ENCODE measurements at places on chromosomes 2 and 18.

GRCh38 chr2:5561006-5561405 is 131.2 kb upstream of the SOX11 start:
- DNase-seq, result no peak

DNA sequence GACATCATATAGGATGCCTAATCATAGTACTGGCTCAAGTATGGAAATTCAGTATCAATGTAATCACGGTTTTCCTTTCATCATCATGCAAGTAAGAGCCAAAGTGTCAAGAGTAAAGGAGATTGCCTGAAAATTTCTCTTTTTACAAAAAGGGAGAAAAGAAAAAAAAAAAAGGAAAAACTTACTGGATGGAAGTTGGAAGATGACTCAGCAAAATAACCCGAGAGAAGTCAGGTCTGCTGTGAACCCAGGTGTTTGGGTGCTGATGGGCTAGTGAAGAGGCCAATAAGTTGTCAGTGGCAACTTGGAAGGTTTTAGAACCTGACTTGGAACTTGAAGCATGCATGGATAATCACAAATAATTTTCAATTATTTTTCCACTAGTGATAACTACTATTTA is 441.9 kb upstream of the SLC14A2 start:
- no peak for DNase-seq

- no peak for DNase-seq
Measured at GRCh38 chr2:74619651-74620297, 28.4 kb downstream of the M1AP start.

GRCh38 chr2:45459860-45460259 is 151.2 kb downstream of the SRBD1 start:
- DNase-seq, result no peak

DNA sequence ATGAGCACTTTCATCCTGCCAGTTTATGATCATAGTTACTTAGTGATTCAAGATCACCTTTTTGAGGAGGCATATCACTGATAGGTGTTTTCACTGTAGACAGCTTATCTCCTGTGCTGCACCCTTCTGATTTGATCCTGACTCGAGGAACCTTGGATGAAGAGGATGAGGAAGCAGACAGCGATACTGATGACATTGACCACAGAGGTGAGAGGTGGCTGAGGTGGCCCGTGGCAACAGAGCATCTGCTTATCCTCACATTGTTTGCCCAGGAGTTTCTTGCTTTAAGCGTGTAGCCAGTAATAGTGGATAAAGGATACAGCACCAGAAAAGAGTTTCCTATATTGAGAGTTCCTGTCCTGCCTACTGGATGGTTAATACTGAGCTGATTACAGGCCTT is 15.7 kb downstream of the SUPT7L start:
- DNase-seq, result no peak

DNA sequence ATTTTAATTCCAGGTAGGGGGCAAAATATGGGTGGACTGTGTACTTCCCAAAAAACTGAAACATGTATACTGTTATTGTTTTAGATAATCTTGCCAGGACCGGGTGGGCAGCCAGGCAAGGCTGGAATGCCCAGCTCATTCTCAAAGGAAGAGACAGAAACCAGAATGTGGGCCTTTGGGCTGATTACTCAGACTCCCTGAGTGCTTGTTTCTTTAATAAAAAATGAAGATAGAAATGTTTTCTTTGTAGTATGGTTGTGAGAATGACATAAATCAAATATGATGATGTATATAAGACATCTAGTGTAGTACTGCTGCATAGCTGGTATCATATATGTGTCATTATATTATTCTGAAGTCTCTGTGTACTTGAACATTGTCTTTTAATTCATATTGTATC is 231.6 kb upstream of the NT5C1B start:
- no peak for DNase-seq

- DNase-seq, result no peak
Measured at GRCh38 chr18:58639751-58640427, 11.0 kb upstream of the ALPK2 start.

DNA sequence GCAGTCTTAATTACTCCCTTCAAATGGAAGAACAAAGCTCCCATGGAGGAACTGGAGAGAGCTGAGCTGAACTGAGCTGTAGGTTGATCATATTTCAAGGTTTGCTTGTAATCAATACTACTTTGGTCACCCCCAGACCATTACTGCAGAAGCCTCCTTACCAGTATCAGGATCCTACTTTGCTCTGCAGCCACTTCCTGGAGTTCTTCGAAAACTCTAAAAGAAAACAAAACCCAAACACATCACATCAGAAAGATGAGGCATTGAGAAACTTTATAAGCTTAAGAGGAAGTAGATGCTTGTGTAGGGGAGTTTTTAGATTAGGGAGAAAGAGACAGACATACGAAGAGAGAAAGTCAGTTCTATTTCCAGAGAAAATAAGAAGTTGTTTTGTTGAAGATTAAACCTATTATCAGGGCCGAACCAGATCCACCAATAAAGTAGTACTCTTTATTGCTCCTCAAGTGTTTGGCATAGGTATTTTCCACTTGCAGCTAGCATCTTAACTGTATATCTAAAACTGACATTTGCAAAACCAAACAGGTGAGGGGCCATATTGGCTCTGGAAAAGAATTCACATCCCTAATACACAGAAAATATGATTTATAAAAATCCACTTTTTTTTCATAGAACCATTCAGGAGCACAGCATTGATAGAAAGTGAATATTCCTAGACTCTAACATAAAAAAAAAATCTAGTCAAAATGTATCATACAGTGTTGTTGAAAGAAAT is 166.9 kb upstream of the KLF7 start:
- DNase-seq, result no peak

DNA sequence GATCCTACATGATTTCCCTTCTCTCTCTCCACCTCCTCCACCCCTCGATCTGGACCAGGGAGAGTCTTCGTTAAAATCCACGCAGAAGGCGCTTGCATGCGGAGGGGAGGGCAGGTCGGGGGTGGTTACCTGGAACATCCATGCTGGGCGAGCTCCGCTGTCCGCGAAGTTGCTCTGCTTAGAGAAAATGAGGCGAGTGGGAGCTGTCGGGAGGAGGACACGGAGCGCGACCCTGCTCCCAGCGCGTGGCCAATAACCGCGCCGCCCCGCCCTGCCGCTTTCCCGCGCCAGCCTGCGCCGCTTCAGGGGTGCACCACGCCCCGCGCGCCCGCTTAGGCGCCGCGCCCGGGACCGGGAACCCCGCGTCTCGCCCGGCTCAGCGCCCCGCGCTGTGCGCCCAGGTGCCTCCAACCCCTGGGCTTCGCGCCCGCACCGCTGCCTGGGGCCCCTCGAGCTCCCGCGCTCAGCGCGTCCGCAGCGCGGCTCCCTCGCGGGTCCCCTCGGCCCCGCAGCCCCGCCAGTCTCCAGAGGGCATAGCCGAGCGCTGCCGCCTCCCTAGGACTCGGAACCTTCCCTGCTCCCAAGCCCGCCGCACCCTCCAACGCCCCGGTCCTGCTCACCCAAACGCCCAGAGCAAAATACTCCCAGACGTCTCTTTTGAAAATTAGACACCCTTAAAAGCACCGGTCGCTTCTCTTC is 636 bp downstream of the CBLN2 start:
- DNase-seq, result no peak

DNA sequence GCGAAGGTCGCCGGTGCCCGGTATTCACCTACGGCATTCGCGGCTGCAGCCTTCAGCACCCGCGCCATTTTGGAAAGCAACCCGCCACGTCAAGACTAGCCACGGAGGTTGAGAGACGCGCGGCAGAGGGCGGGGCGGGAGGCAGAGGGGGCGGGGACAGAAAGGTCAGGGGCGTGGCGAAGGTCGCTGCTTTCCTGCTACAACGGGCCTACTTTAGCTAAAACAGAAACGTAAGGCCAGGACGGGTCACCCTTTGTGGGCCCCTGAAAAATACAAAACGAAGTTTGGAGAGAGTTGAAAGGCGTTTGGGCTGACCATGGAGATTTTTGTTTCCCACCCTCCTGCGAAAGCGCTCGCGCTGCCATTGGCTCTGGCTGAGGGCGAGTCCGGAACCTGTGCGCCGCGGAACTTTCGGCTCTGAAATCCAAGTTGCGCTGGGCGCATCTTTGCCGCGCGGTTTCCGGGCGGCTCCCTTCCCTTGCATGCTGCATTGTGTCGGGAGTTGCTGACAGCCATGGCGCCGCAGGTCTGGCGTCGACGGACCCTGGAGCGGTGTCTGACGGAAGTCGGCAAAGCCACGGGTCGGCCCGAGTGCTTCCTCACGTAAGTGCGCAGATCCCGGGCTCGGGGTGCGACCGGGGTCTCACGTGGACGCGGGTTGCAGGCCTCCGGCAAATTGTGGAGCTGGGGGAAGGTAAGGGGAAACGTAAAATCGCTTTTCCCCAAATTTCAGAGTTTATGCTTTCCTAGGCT is at the start of the genes MCEE and MPHOSPH10:
TSS of gene MCEE (minus strand) at position 78 of the 753 bp plus-strand sequence. CDS start at position 68, 10 bp downstream.
TSS of gene MPHOSPH10 (plus strand) at position 483 of the 753 bp plus-strand sequence. CDS start at position 515, 32 bp downstream.
- DNase-seq, result peak; percentile 90

DNA sequence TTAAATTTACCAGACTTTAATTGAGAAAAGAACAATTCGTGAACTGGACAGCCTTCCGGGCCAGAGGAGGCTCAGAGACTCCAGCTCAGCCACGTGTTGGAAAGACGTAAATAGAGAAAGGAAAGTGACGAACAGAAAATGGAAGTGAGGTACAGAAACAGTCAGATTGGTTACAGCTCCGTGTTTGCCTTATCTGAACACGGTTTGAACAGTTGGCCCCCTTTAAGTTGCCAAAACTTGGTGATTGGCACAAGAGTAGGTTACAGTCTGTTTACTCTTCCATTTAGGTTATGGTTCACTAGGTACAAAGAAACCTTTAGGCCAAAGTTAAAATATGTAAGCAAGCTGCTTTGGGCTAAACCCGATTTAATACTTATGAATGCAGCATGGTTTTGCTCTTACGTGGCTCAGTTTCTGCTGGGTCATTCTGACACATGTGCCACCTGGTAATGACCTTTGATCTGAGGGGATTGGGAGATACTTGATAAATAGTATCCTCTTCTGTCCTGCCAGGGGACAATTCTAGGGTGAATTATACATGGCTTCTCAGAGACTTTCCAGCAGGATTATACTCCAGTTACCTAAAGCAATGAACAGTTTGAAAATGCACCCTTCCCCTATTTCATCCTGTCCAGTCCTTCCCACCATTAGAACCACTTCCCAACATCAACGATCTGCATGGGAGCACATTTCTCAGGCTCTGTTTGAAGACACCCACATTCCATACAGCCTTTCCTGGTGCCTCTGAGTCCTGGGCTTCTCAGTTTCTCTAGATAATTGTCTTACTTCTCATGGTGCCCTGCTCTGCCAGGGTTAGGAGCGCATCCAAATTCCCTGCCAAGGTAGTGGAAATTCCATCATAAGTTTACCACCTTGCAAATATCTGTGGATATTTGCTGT is 65.1 kb upstream of the TGIF1 start:
- no peak for DNase-seq

DNA sequence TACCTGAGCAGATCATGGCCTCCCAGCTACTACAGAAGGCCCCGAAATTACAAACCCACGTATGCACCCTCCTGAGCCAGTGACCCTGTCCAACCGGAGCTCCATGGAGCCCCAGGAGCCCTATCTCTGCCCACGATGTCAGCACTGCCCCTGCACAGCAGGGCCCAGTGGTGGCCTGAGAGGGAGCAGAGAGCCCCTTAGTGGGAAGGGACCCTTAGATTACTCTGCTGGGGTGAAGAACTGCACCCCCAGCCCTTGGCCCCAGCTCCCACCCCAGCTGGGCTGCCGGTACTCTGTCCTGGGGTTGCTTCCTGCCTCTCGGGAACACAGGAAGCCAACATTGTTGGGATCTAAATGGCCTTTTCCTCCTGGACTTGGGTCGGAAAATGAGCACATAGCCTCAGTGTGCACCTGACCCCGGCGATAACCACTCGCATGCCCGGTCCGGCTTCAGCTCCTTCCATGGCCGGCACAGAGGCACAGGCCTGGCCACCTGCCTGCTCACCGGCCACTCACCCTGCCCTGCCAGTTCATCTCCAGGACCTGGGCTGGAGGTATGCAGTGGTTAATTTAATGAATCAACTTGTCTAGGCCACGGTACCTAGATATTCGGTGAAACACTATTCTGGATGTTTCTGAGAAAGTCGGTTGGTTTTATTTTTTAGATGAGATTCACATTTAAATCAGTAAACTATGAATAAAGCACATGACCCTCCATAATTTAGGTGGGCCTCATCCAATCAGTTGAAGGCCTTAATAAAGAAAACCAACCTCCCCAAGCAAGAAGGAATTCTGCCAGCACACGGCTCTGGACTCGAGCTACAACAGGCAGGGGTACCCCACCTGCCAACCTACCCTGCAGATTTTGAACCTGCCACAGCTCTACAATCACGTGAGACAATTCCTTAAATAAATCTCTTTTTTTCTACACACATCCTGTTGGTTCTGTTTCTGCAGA is 19.2 kb downstream of the TNS1 start:
- no peak for DNase-seq

DNA sequence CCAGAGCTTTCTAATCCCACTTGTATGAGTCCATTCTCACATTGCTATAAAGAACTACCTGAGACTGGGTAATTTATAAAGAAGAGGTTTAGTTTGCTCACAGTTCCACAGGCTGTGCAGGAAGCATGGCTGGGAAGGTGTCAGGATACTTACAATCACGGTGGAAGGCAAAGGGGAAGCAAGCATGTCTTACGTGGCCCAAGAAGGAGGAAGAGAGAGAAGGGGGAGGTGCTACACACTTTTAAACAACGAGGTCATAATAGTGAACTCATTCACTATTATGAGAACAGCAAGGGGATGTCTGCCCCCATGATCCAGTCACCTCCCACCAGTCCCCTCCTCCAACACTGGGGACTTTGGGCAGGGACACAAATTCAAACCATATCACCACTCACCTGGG is 67.8 kb downstream of the TTC32 start:
- DNase-seq, result no peak

DNA sequence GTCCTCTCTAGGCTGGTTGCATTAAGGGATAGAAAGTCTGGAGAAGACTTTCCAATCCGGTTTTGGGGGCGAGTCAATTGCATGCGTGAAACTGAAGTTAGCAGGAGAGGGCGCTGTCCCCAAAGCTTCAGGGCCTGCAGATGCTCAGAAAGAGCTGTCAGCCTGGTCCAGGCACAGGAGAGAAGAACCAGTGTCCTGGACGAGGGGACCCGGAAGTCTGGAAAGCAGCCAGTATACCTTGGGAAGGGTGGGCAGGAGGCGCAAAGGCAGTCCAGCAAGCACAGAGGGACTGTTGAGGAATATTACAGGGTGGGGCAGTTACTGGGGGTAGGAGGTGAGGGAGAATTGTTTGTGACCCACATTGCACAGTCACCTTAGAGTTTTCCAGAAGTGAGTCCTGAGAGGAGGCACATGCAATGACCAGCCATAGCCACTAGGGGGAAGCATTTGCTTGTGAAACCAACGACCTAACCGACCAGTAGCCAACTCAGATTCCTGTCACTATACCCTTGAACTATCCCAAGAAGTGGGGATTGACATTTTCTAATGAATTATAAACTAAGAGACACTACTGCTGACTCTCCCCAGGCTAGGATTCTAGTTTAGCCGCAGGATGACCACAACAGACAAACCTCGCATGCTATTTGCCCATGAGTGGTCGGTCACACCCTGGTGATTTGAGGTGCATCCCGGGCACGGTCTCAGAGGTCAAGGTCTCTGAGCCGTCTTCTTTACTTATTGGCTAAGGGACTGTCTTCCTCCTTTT is 172.8 kb downstream of the RDH14 start:
- peak; percentile 59 for DNase-seq

- no peak for DNase-seq
Measured at GRCh38 chr2:3076848-3077642, 300.6 kb downstream of the EIPR1 start.

- no peak for DNase-seq
Measured at GRCh38 chr2:86336675-86337243, 667 bp downstream of the REEP1 start.

- no peak for DNase-seq
Measured at GRCh38 chr18:45976566-45976965, 9.4 kb upstream of the EPG5 start.

GRCh38 chr18:71784777-71785176 is 759.4 kb downstream of the CBLN2 start:
- peak; percentile 2 for DNase-seq

GRCh38 chr2:231235217-231235616 is 36.8 kb downstream of the ARMC9 start:
- DNase-seq, result no peak
